ENCODE measurements at places on chromosomes 7 and 10. TPM values are rescaled to one million over a fixed set of nuclear protein-coding genes. Genes with fewer than 3 reads are reported as not detected.

Gene RADIL
- total RNA-seq: not detected

Gene PTPRZ1
- not detected for total RNA-seq

Gene GDF2
- total RNA-seq: not detected

Gene ZNF488
- 6.6 TPM for total RNA-seq

Gene MINDY4
- 3.5 TPM for total RNA-seq

Gene VSIR
- 25.0 TPM for total RNA-seq

Gene TBXAS1
- 17.2 TPM for total RNA-seq

Gene ACSM6
- not detected for total RNA-seq

Gene NPVF
- not detected for total RNA-seq

Gene RASA4B
- total RNA-seq: 13.9 TPM

Gene GRID2IP
- total RNA-seq: not detected
